ENCODE measurements at places on chromosomes 2 and 18. TPM values are rescaled to one million over a fixed set of nuclear protein-coding genes. Genes with fewer than 3 reads are reported as not detected.

Gene ARHGAP25
- 5.8 TPM for total RNA-seq

Gene TMEM247
- total RNA-seq, result not detected

Gene KCNJ13
- 0.79 TPM for total RNA-seq

Gene GNLY
- total RNA-seq, result not detected

GRCh38 chr2:71922499-71923142 lies 225.0 kb downstream of the CYP26B1 start:
- DNase-seq, result peak; percentile 30

GRCh38 chr2:168426861-168427260 lies 29.2 kb upstream of the CERS6 start:
- DNase-seq, result no peak

GRCh38 chr2:23435250-23436035 lies 50.5 kb downstream of the KLHL29 start:
- no peak for DNase-seq

DNA sequence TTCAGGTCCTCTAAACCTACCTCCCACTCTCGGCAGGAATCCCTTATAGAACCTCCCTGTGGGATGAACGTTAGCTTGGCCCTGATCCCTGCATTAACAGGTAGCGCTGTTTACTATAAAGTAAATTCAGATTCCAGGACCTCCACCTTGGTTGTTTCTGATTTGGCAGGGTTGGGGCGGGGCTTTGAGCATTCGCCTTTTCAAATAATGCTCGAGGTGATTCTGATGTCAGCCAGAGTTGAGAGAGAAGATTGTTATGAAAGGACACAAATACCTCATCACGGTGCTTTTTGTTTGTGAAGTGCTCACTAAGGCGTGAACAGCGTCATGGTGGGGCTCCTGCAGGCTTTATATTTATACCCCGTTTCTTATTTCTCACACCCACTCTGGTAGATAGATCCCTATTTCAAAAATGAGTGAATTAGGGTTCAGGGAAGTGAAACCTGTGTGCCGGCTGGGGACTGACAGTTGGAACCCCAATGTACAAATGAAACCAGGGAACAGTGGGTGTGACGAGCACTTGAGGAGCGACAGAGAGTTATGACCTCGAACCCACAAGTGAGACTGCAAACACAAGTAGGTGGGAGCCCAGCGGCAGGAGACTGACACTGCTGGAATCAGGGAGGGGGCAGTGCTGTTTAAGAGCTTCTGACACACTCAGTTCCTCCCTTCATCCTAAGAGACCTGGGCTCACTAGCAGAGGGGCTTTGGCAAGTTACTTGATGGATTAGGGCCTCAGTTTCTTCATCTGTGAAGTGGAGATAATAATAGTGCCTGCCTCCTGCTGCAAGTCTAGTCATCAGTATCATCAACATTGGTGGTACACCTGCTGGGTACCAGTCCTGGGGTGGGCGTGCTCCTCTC lies 14.2 kb upstream of the CXCR4 start:
- DNase-seq, result no peak

DNA sequence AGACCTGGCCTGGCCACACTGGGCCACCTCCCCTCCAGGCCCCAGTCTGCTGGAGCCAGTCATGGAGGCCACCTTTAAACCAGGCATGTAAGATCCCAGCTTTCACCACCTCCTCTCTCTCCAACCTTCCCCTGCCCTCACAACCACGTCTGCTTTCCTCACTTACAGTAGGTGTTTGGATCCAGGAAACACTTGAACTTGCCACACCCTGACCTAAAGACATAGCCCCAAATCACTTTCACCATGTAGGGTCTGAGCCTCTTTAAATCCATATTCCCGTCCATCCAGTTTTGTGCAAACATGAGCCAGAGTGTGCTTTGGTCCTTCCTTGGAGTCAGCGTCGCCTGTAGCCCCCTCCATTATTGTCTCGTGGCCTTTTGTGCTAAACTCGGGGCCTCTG lies 66.8 kb downstream of the NRP2 start:
- no peak for DNase-seq

GRCh38 chr2:134079373-134079772 lies 174.5 kb upstream of the MGAT5 start:
- DNase-seq, result no peak

All from skin of body (tissue), 3 donors.